ENCODE measurements at places on chromosomes 11 and 22.

- peak; percentile 56 for DNase-seq
These were observed 699 bp upstream of the SDF2L1 start for GRCh38 chr22:21641417-21641788.

DNA sequence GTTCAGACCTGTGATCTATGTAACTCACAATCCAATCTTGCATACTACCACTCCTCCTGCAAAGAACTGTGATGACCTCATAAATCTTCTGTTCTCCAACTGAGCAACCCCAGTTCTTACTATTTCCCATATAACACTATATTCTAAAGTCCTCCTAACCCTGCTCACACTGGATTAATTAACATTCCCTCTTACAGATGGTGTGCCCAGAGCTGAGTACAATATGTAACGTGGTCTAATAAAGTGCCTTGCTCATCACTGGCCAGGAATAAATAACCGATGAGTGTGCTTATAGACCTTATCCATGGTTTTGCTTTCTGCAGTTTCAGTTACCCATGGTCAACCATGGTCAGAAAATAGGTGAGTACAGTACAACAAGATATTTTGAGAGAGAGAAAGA, 28.6 kb downstream of the PRCP start:
- no peak for DNase-seq

- DNase-seq, result no peak
These were observed 10.5 kb downstream of the UCP2 start for GRCh38 chr11:73972187-73972586.

- no peak for DNase-seq
These were observed 628 bp downstream of the LRP4 start for GRCh38 chr11:46917762-46918082.

DNA sequence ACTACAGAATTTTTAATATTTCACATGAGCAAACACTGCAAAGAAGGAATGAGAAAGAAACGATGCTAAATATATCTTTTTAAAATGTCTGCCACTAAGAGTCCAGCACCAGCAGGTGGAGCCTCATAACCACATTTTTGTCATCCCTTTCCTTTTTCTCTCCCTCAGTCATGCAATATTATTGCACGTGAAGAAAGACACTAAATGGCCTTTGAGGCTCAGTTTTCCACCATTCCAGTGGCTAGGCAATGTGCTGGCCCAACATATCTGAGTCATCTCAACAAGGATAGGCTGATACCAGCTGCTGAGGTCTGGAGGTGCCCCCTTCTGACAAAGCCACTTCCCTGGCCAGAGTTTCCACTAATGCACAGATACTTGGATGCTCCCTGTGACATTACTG, 1.8 kb downstream of the ALKBH8 start:
- DNase-seq, result no peak

DNA sequence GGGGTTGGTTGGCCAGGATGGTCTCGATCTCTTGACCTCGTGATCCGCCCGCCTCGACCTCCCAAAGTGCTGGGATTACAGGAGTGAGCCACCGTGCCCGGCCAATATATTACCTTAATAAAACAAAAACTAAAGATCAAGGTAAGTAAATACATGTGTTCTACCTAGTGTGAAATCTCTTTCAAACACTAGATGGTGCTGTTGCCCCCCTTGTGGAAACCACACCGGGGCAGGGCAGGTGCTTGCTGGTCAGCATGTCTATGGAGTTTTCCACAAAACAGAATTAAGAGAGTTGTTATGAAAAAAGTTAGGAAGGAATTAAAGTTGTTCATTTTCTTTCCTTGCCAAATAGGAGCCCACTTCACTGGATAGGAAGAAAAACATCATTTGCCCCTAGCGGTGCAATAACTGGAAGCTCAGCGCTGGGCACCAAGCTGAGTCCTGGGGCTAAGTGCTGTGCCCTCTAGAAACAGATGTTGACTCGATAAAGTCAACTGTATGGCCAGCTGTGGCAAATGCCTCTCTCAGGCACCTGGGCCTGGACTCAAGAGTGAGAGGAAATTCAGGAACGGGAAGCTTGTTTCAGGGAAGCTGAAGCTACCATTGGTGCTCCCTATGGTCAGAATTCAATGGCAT, 6.3 kb upstream of the KCNJ5 start:
- DNase-seq, result no peak

DNA sequence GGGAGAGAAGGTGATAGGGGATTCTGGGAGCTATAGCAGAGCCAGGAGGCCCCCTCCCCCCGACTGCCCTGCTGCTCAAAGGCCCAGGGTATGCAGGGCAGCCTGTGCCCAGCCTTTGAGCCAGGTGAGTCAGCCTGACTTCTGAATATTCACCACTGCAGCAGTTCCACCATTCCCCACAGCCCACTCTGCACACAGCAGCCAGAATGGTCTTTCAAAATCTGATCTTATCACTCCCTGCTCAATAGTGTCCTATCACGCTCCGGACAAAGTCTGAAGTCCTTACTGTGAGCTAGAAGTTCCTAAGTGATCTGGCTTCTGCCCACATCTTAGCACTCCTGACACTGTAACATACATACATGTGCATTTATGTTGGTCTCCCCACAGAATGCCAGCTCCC, 111.7 kb downstream of the BUD13 start:
- DNase-seq, result no peak

DNA sequence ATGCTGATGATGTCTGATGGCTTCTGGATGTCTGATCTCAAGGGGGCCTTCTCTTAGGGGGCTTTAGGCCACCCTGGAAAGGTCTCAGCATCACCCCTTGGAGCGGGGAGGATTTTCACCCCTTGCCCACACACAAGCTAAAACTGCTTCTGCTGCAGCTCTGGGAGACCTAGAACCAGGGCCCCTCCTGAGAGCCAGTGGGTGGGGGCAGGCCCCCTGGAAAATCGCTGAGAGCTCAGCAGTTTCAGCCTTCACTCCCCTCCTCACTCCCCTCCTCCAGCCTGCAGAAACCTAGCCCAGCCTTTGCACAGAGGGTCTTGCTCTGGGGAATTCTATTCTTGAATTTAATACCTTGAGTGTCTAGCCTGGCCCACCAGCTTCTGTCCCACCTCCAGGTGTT, 17.2 kb downstream of the CD6 start:
- no peak for DNase-seq

DNA sequence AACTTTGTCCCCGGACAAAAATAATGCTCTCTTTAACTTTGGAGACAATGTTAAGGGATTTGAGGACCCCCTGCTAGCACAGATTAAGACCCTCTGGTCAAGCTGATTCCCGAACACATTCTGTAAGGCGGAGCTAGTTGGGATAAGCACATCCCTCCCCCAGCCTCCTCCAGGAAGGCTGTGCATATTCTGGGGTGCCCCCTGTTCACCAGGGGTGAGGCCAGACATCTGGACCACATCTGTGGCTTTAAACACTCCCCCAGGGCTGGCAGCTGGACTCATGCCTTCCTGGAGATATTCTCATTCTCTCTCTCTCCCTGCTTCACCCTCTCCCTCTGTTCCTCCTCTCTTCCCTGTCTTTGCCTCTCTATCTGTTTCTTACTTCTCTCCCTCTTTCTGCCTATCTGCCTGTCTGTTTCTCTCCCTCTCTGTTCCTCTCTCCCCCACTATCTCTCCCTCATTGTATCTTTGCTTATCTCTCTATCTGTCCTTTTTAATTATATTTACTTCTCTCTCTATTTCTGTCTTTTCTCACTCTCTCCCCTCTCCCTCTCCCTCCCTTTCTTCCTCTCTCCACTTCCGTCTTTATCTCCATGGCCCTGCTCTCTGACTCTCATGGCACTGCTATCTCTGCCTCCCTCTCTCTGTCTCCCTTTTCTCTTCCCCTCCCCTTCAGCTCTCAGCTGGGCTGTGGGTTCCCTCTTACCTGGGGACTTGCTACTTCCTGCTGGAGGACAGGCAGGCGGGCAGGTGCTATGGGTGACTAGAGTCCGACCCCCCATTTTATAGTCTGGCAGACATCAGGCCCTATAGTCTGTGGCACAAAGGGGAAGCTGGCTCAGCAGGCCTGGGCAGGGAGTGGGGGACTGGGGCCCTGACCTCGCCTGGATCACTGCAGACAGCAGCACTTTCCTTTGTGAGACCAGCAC, at the start of gene CRYBB1:
TSS of gene CRYBB1 (minus strand) at position 757 of the 929 bp plus-strand sequence. CDS start 1,708 bp downstream, outside the sequence.
- DNase-seq, result no peak

DNA sequence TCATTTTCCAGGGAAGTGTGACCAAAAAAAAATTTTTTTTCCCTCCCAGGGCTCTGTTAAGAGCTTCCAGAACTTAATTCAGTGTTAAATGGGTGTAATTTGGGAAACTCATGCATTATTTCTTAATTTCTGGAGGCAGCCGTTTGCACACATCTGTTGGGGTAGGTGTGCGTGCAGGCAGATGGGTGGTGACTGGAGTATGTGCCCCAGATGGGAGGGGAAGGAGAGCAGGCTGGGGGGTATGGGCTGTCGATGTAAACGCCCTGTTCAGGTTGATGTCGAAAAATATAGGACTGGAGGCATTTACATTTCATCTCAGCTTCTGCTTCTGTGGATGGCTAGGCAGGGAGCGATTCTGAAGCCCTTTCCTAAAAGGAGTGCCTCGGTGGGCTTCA, 13.7 kb upstream of the SHISAL1 start:
- DNase-seq, result no peak

DNA sequence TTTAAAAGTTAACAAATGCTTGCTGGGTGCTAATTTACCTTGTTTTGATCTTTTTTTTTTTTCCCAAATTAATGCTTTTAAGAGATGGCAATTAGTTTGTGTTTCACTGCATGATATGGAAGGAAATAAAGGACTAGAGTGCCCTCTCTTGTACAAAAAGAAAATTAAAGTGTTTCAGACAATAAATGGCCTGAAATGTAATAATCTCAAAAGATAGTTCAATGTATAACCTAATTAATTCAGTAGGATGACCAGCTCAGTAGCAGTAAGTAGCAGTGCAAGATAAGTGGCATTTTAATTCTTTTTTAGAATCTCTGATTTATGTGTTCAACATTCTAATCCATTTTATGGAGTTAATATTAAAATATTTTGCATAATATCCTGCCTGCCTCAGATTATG, 39.9 kb upstream of the MYO18B start:
- DNase-seq, result no peak
